ENCODE measurements at places on chromosomes 5 and 9.

- no peak for DNase-seq
Measured at GRCh38 chr9:107249131-107249533, 33.9 kb upstream of the RAD23B start.

DNA sequence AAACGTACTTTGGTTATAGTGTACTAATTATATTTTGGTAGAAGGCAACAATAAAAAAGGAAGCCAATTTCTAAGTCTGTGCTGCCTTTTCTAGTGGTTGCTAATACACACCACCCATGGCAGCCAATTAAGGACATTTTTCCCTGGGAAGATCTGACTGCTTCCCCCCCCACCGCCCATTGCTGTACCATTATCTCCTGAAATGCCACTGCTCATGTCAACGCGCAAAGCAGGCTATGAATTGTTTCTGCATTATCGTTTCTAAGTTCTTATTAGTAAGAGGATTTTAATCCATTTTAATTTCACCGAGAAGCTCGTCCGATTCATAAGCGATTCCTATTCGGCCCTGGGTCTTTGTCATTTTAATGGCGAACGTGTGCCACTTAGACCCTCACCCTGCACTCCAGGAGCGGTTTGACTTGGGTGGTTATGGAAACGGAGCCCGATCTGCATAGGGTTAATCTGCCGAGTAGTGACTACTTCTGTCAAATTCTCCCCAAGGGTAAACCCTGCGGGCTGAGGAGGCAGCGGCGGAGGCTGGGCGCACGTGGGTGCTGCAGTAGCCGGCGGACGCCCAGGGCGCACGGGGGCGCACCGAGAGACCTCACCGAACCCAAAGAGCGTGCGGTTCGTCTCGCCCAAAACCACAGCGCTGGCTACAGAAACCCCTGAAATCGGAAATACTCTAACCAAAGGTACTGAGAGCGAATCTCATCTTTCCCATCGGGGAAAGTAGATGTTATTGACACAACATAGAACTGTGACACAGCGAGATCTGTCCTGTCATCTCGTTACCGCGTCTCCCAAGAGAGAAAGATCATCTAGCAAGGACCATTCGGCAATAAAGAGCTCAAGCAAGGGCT, 55.8 kb upstream of the SHC3 start:
- peak; percentile 62 for DNase-seq

DNA sequence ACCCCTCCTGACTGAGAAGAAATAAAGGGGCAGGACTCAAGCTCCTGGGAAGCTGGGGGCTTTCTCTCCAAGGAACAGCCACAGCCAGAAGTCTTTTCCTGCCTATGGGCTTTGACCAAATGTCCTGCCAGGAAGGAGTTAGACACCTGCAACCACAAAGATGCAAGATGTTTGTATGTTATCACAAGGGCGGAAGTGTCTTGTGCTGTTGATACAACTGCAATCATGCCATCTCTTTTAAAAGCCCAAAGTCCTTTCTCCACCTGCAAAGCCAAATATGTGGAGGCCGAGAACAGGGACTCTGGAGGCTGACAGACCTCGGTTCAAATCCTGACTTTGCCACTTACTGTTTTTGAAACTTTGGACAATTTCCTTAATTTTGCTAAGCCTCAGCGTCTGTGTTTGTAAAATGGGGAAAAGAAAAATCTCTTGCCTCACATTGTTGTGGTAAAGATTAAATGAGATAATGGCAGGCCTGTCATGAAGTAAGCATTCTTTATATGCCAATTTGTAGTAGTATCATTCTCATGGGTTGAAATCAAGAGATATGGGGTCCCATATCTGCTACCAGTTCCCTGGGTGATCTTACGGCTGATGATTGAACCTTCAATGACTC, 17.0 kb downstream of the HRH2 start:
- DNase-seq, result no peak

DNA sequence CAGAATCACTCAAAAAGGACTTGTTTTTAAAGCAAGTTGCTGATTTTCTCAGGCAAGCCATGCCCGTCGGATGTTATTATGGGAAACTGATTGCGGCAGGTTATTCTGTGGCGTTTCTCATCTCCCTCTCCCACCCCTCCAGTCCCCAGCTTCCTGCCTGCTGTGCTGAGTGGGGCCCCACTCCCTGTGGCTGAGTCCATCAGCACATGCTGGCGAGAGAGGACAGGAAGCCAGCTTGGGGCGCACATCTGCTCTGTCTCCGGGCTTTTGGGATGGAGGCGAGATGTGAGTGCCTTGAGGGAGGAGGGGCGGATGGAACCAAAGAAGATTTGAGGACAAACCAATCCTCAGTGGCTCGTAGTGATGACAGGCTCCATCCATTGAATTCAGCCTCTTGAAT, 108.0 kb downstream of the DAPK1 start:
- DNase-seq, result no peak

GRCh38 chr5:100856462-100856861, 46.6 kb downstream of the ST8SIA4 start:
- DNase-seq, result no peak

GRCh38 chr5:105836887-105837286, 1833.8 kb downstream of the EFNA5 start:
- no peak for DNase-seq

DNA sequence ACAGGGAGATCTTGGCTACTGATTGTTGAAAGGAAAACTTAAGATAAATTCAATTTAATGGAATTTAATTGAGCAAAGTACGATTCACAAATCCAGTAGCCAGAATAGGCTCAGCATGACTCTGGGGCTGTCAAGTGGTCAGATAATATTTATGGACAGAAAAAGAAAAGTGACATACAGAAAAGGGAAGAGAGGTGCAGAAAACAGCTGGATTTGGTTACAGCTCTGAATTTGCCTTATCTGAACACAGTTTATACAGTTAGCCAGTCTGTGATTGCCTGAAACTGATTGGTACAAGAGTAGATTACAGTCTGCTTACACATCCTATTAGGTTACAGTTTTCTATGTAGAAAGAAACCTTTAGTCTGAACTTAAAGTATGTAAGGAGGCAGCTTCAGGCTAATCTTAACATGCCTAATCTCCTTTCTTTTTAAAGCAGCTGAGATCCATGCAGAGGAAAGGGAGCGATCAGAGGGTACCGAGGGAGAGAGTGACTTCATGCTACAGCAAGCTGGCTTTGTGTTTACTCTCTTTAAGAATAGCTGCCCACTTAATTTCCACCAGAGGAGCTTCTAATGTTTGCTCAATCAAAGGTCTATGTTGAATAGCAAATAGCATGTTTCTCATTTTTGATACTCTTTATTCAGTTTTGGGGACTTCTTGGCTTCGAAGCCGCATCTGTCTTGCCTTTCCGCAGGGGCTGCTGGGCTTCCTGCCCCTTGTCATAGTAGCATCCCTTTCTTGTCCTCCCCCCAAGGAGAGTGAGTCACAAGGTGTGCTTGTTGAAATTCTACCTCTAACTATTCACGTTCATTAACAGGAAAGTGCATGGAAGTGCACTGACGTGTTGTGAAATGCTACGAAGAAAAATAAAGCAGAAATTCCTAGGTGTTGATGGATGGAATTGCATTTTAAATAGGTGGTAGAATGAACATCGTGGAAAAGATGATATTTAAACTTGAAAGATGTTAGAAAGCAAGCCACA, 761.2 kb downstream of the TAF11L14 start:
- no peak for DNase-seq

DNA sequence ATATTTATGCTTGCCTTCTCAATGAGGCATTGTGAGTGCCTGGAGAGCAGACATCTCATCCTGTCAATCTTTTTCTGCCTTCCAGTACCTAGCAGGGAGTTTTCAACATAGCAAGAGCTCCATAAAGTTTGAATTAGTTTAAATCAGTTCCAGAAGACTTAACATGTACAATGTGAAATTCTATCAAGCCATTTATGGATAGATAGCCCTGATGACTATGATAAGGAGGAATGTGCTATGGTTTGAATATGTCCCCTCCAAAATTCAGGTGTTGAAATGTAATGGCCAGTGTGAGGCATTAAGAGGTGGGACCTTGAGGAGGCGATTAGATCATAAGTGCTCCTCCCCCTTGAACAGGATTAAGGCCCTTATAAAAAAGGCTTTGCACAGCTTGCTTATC, 306.9 kb upstream of the SMARCA2 start:
- no peak for DNase-seq

DNA sequence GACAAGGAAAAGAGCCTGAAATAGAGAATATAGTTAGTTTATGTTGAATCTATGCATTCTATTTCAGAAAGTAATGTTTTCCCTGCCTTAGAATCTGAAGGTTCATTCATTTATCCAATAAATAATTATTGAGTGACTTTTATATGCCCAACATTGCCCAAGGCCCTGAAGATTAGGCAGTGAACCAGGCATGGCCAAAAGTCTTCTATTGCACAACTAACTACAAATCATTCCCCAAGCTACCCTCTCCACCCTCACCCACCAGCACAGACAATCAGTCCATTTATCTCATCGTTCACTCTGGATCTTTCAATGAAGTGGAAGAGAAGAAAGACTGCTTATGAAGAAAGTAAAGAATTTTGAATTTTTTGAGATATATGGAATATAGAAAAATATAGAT, 268.4 kb downstream of the PLK2 start:
- no peak for DNase-seq

DNA sequence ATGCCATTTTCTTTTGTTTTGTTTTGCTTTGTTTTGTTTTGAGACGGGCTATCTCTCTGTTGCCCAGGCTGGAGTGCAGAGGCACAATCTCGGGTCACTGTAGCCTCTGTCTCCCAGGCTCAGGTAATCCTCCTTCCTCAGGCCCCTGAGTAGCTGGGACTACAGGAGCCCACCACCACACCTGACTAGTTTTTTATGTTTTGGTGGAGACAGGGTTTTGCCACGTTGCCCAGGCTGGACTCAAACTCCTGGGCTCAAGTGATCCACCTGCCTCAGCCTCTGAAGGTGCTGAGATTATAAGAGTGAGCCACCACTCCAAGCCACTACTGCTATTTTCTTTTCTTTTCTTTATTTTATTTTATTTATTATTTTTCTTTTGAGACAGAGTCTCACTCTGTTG, 54.0 kb upstream of the S1PR3 start:
- no peak for DNase-seq

GRCh38 chr5:76684756-76685519, 31.0 kb upstream of the F2R start:
- no peak for DNase-seq

DNA sequence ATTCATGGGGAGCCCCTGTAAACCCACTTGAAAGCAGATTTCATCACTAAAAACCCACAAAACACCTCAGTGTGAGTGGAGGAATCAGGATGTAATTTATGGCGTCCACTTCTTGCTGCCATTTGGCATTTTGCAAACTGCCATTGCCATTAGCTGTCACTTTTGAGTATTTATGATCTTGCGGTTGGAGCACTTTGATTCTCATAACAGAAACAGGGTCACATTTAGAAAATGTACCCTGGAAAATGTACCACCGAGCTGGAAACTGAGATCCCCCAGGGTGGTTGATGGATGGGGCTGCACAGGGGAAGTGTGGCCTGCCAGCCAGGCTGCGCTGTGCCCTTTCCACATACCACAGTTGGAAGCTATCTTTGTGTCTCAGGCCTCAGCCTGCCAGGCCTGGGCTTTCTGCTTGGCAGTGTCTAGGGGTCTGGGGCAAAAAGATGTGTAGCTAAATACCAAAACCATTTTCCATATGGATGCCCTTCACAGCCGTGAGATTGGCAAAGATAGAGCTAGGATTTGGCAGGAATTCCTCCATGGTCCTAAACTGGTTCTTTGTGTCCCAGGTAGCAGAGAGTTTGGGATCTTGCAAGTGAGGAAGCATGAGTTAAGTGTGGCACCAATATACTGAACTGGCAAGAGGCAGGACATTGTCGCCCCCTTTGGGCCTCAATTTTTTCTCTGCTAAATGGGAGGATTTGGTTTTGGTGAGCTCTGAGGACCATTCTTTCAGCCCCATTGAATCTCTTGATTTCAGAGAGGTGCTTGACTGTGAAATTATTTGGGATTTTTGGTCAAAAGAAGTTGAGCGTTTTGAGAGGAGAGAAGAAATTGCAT, 46.2 kb downstream of the GALNT10 start:
- DNase-seq, result no peak

DNA sequence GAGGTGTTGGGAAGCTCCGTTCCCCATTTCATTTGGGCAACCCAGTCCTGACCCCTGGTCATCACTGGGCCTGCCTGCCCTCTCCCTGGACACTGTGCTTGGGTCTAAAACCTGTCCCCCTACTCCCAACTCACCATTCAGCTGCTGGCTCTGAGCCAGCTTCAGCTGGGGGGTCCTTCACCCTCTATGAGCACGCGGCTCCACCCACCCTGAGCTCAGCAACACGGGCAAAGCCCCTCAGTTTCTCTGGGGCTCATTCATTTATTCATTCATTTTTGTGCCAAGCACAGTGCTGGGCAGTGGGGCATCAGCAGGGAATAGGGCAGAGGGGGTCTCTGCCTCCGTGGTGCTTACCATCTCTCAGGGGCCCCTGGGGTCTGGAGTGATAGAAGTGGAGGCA, 199.8 kb upstream of the MVB12B start:
- DNase-seq, result no peak

- no peak for DNase-seq
Measured at GRCh38 chr9:15977438-15977837, 424.6 kb downstream of the CCDC171 start.

- no peak for DNase-seq
Measured at GRCh38 chr5:38607930-38608564, 51.6 kb upstream of the LIFR start.

DNA sequence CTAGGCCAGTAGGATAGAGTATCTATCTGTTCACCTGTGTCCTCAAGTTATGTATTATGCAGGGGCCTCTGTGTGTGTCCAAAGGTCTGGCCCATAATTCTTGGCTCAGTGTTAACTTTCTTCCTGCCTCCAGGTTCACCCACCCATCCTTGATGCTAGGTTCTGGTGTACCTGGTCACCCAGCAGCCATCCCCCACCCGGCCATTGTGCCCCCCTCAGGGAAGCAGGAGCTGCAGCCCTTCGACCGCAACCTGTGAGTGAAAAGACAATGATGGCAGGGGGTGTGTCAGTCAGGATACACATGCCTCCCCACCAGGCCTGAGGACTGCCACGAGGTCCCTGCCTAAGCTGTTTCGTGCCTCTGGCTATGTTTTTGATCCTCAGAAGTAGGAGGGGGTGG, 27.6 kb downstream of the TCF7 start:
- no peak for DNase-seq

DNA sequence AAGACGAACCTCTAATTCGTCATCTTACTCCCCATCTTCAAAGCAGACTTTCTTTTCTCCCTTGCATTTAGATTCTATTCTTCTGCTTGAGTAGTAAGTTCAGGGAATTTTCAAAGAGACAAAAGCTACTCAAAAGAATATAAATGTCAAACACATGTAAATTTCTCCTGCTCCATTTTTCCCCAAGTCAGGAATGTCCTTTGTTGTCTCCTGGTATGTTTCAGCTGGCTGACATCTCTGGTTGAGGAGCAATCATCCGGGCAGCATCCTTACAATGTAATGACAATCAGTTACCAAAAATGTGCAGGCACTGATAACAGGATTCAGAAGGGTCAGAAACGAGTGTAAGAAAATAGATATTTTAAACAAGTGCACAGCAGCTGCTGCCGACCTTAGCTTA, 47.6 kb upstream of the PPP1R2B start:
- no peak for DNase-seq

- no peak for DNase-seq
Measured at GRCh38 chr5:83472213-83472507, 616 bp downstream of the VCAN start.

GRCh38 chr5:150781706-150782614, 3.4 kb downstream of the SMIM3 start:
- no peak for DNase-seq

GRCh38 chr9:133054966-133055365, 6.8 kb upstream of the CEL start:
- DNase-seq, result no peak

Measured in head of caudate nucleus (tissue), 42 donors.